ENCODE measurements at places on chromosomes 7 and 10. TPM values are rescaled to one million over a fixed set of nuclear protein-coding genes. Genes with fewer than 3 reads are reported as not detected.

RPEL1 gene
- total RNA-seq: not detected

DLD gene
- 85.9 TPM for total RNA-seq

ENTPD7 gene
- total RNA-seq: 1.5 TPM

GPR146 gene
- 4.4 TPM for total RNA-seq

GAD2 gene
- total RNA-seq: not detected

PRSS2 gene
- total RNA-seq: not detected

MCMBP gene
- 21.2 TPM for total RNA-seq

FAM3C gene
- 11.9 TPM for total RNA-seq

IQUB gene
- total RNA-seq: not detected

TUBAL3 gene
- not detected for total RNA-seq

GIMAP2 gene
- 58.4 TPM for total RNA-seq
